Karpas-422 (cell line): ENCODE measurements at places on chromosomes 11 and 22. TPM values are rescaled to one million over a fixed set of nuclear protein-coding genes. Genes with fewer than 3 reads are reported as not detected.

Gene CALCA
- total RNA-seq = not detected in 2 replicates

Gene MS4A6A
- total RNA-seq = not detected in 2 replicates

GRCh38 chr11:134731213-134731961, 319.3 kb upstream of the B3GAT1 start:
- no peak for DNase-seq

Gene OR51I2
- total RNA-seq = not detected in 2 replicates

DNA sequence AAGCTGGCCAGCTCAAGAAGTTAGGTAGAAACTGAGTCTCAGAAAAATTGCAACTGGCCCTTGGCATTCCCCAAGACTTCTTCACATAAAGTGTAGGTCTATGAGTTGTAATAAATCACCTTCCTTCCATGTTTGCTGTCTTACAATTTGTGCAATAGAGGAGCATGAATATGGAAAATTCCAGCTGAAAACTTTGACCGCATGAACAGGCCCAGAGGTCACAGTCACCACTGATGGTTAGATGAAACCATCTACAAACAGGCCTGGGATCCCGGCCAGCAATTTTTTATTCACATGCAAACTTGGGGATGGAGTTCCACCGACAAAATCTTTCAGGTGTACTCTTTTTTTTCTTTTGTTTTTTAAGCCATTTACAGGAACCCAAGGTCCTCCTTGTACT, 88.1 kb downstream of the SERGEF start:
- no peak for DNase-seq

GRCh38 chr22:44194569-44194968, 13.8 kb downstream of the PARVG start:
- DNase-seq = no peak

DNA sequence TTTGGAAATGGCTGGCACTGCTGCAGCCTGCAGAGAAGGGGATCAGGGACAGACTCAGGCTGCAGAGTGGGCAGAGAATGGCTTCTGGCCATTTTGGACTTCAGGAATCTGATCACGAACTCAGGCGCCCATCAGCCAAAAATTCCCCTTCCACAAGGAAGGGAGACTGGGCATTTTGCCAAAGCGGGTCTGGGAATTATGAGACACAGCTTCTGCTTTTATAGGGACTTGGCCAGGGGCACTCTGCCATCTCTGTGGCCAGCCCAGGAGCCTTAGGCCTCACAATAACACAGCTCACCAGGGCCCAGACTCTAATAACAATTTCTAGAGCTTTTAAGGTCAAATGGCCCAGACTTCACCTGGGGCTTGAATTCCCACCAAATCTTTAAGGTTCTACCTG, 74.7 kb downstream of the CHST1 start:
- DNase-seq = no peak

DNA sequence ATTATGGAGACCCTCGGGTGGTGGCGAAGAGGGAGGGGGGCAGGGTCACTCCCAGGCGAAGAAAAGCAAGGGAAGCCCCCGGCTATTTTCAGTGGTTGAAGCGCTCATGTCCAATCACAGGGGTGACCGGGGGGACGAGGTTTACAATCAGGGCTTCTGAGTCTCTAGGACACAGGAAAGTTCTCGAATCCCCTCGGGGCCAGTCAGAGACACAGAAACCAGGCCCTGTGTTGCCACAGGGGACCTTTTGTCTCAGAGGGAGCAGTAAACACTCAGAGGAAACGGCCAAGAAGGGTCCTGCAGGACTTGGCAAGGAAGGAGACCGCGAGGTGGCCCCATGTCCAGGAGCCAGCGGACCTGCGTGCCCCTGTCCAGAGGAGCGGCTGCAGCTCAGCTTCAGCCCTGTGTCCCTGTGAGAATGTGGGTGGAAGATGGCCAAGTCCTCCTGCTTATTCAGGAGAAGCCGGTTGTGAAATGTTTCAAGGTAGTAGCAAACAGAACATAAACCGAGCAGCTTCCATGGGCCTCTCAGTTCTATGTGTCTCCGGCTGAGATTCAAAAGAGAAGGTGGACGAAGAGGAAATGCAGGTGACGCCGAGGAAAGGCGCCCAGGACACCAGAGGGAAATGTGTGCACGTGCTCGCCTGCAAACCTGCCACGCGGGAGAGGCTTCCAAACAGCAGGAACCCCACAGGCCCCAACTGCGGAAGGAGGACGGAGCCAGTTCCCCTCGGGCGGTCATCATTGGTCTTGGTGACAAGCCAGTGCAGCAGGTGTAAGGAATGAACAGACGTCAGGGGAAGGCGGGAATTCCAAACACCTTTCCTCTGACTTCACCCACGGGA, 357.6 kb downstream of the BRD1 start:
- DNase-seq = no peak

Gene VWCE
- 0.07 and 0.32 TPM in 2 replicates for total RNA-seq

Gene TTC36
- total RNA-seq = not detected in 2 replicates

Gene RBMXL2
- 0.14 TPM in 1 of 2 replicates, not detected in the other for total RNA-seq

DNA sequence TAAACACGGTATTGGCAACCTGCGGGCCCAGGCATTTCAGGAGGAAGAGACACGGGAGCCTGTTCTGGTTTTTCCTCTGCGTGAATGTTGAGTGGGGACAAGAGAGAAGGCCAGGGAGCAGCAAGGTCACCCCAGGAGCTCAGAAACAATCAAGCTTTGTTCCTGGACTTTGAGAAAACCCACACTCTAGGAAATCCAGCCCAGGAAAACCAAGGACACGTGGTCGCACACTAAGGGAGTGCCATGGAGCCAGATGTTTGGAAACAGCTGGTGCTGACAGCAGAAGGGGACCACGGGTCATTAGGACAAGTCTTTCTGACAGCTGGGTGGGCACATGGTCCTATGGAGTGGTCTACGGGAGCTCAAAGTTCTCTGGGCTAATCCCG, 44.1 kb downstream of the MYH9 start:
- DNase-seq = no peak

DNA sequence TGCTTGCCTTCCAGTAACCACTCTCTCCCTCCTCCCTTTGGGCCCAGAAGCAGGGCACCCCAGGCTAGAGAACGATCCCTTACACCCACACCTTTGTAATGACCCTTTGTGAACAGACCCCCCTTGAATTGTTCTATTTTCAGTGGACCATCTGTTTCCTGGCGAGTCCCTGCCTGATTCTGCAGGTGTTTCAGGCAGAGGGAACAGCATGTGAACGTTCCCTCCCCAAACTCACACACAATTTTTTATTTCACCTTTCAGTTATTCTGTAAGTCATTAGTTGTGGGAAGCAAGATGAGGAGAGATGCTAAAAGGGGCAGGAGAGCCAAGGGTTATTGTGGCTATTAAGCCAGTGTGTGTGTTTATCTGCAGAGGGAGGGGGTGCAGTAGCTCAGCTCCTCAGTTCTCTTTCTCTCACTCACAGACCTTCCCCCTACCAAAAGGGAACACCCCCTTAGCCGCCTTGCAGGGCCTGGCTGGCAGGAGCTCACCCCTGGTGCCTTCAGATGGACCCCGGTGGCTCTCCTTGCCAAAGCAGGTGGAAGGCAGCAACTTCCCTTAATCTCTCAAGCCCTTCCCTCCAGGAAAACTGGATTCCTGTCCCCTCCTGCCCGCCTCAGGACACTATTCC, 64.8 kb upstream of the SPON1 start:
- no peak for DNase-seq

GRCh38 chr11:115760461-115761320, 256.5 kb upstream of the CADM1 start:
- no peak for DNase-seq

Gene MRPL48
- total RNA-seq = 41.6 and 69.3 TPM in 2 replicates

GRCh38 chr11:12459865-12460444, 82.6 kb downstream of the PARVA start:
- DNase-seq = no peak
